NCI-H187 (cell line): ENCODE measurements at places on chromosomes 7 and 10.
A peak's percentile ranks its signal among the peaks of the same experiment; 100 is the strongest.

DNA sequence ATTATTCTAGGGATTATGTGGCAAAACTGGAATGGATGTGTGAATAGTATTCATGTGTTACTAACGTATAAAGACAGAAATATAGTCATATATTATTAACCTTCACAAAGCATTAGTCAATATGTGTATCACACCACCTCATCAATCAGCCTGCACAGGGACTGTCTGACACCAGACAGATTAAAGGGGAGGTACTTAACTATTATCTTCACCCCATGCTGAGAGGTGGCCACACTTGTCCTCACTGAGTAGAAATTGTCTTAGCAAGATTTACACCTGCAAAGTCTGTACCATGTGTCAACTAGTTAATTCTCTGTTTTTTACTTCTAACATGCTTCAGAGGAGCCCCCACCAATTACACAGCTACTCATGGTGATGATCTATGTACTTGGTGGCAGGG is 146.3 kb upstream of the LRGUK start:
- no peak for DNase-seq

GRCh38 chr10:101467286-101467770 is 113.4 kb downstream of the BTRC start:
- DNase-seq = peak; percentile 20

GRCh38 chr7:148967032-148967372 is 61.3 kb downstream of the PDIA4 start:
- no peak for DNase-seq

GRCh38 chr10:2890093-2890492 is 177.3 kb upstream of the PFKP start:
- no peak for DNase-seq

GRCh38 chr10:110810625-110811024 is 61.1 kb upstream of the PDCD4 start:
- no peak for DNase-seq

GRCh38 chr10:8616166-8616565 is 561.7 kb downstream of the GATA3 start:
- no peak for DNase-seq

- DNase-seq = no peak
Observed at GRCh38 chr10:5479481-5480161, 19.7 kb downstream of the CALML5 start.

GRCh38 chr10:73039635-73040034 is 57.0 kb downstream of the P4HA1 start:
- DNase-seq = no peak

- no peak for DNase-seq
Observed at GRCh38 chr7:78924581-78924980, 528.9 kb downstream of the MAGI2 start.

DNA sequence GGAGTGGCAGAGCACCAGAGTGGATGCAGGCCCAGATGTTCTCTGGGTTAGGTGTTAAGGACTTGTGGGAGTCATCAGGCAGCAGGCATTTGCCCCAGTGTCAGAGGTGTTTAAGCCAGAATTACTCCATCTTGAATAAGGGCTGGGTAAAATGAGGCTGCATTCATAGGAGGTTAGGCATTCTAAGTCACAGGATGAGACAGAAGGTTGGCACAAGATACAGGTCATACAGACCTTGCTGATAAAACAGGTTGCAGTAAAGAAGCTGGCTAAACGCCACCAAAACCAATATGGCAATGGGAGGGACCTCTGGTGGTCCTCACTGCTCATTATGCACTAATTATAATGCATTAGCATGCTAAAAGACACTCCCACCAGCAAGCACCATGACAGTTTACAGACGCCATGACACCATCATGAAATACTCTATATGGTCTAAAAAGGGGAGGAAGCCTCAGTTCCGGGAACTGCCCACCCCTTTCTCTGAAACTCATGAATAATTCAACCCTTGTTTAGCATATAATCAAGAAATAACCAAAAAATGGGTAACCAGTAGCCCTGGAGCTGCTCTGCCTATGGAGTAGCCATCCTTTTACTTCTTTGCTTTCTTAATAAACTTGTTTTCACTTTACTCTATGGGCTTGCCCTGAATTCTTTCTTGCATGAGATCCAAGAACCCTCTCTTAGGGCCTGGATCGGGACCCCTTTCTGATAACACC is 882 bp upstream of the LRRC61 start:
- no peak for DNase-seq

GRCh38 chr10:10938676-10939075 is 79.0 kb upstream of the CELF2 start:
- no peak for DNase-seq

- DNase-seq = no peak
Observed at GRCh38 chr7:118183428-118183785, 557 bp upstream of the LSM8 start.

- no peak for DNase-seq
Observed at GRCh38 chr10:71397296-71398212, 834 bp downstream of the CDH23 start.

GRCh38 chr10:77111611-77112550 is 525.7 kb downstream of the KCNMA1 start:
- no peak for DNase-seq

DNA sequence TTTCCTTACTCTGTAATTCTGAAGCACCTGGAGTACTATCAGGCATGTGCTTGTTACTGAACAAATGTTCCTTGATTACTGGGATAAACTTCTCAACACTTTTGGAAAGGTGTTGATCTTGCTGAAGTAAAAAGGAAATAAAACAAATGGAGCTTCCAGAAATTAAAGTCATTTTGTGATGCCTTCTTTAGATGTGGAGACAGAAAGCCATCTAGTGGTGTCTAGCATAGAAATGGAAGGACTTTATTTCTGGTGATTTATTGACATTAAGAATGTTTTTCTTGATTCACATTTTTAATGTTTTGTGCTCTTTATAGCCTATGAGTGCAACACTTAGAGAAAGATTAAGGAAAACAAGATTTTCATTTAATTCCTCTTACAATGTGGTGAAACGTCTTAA is 1.4 kb downstream of the SFR1 start:
- no peak for DNase-seq

- DNase-seq = no peak
Observed at GRCh38 chr7:47423196-47423595, 158.7 kb downstream of the TNS3 start.

DNA sequence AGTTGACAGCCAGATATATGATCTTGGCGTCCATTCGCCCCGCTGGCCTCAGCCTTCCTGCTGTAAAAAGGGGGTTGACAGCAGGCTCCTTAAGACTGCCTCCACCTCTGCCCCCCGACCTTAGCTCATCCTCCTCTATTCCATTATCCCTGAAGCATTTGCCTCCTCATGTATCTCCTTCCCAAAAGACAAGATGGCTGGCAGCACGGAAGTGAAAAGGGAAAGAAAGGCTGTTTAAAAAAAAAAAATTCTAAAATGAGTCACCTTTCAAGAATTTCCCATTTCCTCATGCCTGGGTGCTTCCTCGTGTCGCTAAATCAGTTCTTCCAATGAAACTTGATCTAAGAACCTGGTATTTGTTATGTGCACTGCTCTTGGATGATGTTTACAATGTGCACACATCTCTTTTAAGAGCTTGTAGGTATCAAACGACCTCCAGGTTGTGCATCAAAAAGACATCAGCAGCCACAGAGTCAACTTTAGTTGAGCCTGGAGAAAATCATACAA is 1.7 kb downstream of the SCRN1 start:
- DNase-seq = no peak

- DNase-seq = no peak
Observed at GRCh38 chr7:85144771-85145170, 42.1 kb downstream of the SEMA3D start.

GRCh38 chr7:68203251-68203650 is 1206.6 kb downstream of the TYW1 start:
- DNase-seq = no peak

DNA sequence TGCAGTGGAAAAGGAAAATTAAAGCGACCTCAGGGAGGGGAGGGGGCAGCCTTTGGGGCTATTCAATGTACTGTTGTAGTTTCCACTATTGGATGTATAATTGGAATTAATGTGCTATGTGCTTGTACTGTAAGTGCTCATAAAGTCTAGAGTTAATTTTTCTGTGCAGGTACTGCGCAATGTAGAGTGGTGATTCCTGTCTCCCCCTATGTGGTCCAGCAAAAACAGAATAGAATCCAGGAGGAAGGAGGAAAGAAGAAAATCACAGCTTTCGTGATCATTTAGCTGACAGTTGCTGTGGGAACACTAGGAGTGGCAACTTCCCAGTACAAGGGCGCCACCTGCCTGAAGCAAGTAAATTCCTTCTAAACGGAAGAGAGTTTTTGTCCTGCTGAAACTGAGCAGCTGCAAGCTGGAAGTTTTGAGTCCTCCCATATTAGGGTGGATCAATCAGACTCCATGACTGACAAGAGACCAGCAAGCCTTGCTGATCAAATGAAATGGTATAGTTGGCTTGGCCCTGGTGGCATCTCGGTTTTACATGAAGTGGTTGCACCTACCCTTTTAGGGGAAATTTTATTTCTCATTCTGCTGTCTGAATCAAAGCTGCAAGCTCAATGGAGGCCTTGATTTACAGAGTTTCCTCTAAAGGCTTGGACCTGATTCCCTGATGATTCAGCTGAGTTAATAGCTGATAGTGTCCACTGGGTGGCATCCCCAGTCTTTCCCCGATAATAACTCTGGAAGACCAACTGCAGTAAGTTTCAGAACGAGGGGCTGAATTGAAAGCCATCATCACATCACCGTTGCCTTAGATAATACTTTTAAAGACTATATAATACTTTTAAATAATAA is 299.8 kb downstream of the HGF start:
- DNase-seq = no peak

DNA sequence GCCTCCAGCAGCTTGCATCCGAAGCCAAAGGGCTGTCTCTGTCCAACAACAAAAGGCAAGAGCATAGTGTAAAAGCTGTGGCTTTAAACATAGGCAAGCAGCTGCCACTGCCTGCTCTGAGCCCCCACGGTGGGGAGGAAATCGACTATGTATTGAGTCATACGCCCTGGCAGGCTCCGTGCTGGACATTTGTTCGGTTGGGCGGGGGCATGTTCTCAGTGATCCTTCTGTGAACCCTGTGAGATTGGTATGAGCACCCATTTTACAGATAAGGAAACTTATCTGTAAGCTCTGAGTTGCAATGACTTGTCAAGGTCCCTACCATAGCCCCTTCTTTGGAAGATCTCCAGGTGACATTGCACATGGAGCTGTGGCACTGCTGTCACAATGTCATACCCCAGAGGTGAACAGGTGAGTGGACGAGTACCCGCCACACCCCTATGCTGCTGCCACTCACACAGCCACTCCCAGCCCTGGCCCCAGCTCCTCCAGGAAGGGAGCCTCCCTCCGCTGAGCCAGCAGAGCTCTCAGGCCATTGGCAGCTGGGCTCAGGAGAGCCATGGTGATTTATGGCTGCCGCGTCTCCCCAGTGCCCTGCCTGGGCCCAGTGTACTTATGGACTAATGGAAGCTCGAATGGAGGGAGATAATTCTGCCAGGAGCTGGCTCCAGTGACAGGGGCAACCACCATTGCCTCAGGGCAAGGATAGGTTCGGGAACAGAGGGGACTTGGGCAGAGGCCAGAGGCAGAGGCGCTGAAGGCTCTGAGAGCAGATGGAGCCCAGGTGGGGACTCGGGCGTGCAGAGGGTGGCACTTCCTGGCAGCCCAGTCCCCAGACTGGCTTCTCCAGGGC is 43.7 kb downstream of the UNC5B start:
- peak; percentile 20 for DNase-seq

DNA sequence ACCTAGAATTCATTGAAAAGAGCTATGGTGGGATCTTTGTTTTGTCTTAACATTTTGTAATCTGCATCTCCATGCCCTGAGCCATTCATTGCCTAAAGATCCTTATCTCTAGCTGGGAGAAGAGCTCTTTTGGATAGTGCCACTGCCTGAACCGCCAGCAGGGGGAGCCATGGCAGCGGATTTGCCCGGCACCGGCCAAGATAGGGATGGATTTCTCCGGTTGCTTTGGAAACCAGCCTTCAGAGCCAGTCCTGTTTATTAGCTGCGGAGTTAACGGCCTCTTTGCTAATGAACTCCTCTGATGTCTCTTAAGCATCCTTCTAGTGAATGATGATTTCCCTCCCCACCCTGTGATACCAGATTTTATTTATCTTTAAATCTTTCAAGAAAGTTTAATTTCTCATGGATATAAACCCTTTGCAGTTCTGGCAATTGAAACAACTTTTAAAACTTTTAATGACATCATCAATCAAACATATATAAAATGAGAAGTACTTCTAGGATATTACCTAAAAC is 58.2 kb upstream of the LYZL2 start:
- DNase-seq = peak; percentile 0

DNA sequence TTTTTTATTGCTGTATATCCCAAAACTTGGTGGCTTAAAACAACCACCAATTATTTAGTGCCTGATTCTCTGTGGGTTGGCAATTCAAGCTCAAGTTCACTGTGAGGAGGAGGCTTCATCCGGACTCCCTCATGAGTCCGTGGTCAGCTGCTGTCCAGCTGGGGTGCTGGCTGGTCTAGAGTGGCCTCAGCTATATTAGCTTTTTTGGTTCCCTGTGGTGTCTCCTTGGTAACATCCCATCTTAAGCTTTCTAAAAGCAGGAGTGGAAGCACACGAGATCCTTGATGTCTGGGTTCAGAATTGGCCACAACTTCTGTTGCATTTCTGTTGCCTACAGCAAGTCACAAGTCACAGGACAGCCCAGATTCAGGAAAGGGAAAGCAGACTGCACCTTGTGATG is 536.5 kb upstream of the FZD8 start:
- no peak for DNase-seq

- no peak for DNase-seq
Observed at GRCh38 chr7:27965650-27966049, 214.9 kb downstream of the JAZF1 start.
